ENCODE measurements at places on chromosomes 3 and 15. TPM values are rescaled to one million over a fixed set of nuclear protein-coding genes. Genes with fewer than 3 reads are reported as not detected.

CCDC80 gene
- total RNA-seq: 386 TPM

DGKG gene
- 0.87 TPM for total RNA-seq

CP gene
- total RNA-seq: 0.33 TPM

MEX3B gene
- total RNA-seq: 3.2 TPM

PLA1A gene
- total RNA-seq: not detected

COL6A5 gene
- not detected for total RNA-seq

Measured in smooth muscle cell of trachea (primary cell).